CD8-positive, alpha-beta T cell (primary cell): ENCODE measurements at places on chromosomes 2 and 18. TPM values are rescaled to one million over a fixed set of nuclear protein-coding genes. Genes with fewer than 3 reads are reported as not detected.

The FARP2 gene
- 20.6 TPM for total RNA-seq

The ZNF2 gene
- total RNA-seq = 0.25 TPM

The OSR1 gene
- not detected for total RNA-seq

The ABCG8 gene
- not detected for total RNA-seq

The EIPR1 gene
- 7.1 TPM for total RNA-seq

The REG1B gene
- total RNA-seq = not detected

The OTOF gene
- 0.41 TPM for total RNA-seq

The CTAGE1 gene
- total RNA-seq = not detected

The LIPG gene
- total RNA-seq = not detected

The COX7A2L gene
- total RNA-seq = 60.8 TPM

The DSG1 gene
- total RNA-seq = not detected

The SCG2 gene
- total RNA-seq = not detected

The UCN gene
- 1.5 TPM for total RNA-seq
